H54 (cell line): ENCODE measurements at places on chromosomes 1 and 21.

DNA sequence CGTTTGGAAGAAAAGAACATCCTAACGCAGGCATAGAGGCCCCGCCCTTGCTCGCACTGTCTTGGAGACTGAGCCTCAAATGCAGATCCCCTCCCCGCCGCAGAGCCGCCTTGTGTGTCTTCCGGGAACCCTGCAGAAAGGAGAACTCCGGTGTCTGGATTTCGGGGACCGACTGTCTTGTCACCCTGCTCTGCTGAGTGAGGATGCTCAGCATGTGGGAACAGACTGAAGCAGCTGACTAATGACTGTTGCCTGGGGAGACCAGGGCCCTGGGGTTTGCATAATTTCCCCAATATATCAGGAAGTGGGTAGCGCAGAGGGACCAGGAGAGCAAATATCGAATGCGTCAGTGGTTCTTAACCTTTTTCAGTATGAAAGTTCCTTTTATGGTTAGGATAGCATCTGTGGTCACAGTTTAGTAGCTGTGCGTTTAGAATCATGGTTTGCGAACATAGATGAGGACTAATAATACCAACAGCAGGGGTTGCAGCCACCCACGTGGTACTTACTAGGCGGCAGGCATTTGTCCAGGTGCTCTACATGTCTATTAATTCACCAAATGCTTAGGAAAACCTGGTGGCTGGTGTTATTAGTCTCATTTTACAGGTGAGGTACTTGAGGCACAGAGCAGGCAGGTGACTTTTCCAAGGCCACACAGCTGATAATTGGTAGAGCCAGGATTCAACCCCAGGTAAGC, 14.3 kb downstream of the GPR137B start:
- DNase-seq = no peak

GRCh38 chr1:181514298-181515290, 31.3 kb downstream of the CACNA1E start:
- DNase-seq = no peak

DNA sequence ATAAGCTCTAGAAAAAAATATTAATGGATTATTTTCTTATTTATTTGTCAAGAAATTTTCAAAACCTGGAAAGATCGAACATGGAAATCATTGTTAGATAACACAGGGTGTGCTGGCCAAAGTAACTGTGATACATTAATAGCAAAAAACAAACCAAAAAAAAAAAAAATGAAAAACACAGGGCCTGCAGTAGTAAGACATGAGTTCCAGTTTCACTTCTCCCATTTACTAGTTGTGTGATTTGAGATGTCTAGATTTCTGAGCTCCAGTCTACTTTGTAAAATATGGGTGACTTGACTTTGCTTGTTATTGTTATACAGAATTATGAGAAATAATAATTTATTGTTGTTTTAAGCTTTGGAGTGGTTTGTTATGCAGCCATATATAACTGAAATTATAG, 13.6 kb downstream of the FAM177B start:
- DNase-seq = no peak

DNA sequence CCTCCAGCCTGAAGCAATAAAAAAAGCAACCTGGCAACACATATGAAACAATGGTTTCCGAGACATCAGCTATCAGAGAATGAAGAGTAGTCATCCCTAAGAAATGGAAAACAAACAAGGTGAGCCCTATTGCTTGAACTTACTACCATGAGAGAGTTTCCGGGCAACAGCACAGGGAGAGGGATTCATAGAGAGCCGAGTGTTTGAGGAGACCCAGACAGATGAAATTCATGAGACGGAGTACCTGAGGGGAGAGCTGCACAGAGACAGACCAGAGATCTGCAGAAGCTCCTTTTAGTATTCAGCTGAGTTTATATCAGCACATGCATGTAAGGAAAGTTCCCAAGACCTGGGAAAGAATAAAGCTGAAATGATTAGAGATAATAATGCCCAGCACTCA, 19.8 kb downstream of the CRB1 start:
- DNase-seq = no peak

DNA sequence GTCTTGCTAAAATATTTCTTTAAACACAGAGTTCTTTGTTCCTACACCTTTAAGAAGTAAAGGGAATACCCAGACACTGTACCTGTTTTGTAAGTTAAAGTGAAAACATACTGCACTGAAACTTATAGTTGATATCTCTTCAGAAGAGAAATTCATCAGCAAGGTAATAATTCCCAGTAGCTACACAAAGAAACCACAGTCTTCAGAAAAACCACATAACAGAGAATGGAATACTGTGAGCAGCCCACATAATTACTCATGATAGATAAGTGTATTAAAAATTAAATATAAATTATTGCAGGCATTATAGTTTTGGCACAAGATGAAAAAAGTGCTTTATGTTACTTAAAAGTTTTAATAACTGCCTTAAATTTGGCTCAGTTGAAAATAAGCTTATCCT, 276.6 kb downstream of the SETD4 start:
- DNase-seq = no peak
